ENCODE measurements at places on chromosomes 1 and 21.

GRCh38 chr1:47524272-47524671, 86.4 kb downstream of the FOXD2 start:
- no peak for DNase-seq

GRCh38 chr1:179820226-179820970, 57.2 kb downstream of the TOR1AIP2 start:
- DNase-seq, result no peak

GRCh38 chr1:240073097-240073496, 18.6 kb upstream of the FMN2 start:
- DNase-seq, result no peak

DNA sequence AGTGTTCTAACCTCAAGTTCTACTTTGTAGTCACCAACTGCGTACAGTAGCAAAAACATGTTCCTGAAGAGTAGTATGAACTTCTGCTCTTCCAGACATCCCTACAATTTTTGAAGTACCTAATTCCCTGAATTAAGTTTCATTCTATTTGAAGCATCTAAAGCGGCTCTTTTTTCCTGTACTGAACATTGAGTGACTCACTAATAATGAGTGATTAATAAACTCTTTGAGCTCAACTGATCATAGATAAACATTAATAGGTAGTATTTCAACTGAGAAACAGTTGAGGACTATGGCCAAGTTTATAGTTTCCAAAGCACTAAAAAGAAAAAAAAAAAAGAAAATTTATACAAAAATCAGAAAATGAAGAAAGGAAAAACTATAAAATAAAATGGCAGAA, 683.1 kb downstream of the LTN1 start:
- no peak for DNase-seq

- no peak for DNase-seq
Measured at GRCh38 chr1:148435406-148435805, 47.7 kb downstream of the PPIAL4G start.

DNA sequence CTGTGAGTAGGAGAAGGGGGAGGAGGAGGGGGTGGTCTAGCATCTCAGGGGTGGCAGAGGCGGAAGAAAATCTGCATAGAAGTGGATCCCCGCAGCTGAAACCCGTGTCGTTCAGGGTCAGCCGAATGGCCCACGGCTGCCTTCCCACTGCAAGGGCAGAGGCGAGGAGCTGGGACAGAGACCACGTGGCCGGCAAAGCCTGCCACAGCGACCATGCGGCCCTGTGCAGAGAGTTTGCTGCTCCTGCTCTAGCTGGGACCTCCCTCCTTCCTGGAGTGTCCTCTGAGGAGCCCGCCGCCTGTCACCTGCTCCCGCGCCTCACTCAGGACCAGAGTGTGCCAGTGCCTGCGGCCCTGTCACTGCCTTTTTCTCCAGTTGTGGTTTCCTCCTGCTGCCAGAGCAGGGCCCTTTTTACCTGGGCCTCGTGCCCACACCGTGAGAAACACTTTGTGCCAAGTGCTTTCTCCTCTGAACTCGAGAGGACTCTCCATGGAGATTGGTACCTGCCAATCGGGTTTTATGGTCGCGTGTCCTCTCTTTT, 5.4 kb upstream of the TRPM2 start:
- DNase-seq, result no peak

DNA sequence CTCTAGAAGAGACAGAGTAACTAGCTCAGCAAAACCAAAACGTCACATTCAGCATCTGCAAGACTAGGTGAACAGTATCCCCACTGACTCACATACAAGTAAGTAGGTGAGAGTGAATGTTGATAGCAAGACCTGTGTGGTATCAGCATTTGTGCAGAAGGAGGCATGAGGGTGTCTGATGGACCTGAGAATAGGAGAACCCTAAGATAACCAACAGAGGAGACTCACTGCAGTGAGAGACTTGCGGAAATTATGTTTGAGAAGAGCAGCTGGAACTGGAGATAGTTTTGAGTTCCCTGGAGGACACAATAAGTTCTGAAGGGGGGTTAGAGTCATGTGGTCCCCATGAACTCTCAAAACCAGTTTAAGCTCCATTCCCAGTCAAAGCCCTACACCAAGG, 59.1 kb downstream of the DYRK1A start:
- DNase-seq, result no peak

DNA sequence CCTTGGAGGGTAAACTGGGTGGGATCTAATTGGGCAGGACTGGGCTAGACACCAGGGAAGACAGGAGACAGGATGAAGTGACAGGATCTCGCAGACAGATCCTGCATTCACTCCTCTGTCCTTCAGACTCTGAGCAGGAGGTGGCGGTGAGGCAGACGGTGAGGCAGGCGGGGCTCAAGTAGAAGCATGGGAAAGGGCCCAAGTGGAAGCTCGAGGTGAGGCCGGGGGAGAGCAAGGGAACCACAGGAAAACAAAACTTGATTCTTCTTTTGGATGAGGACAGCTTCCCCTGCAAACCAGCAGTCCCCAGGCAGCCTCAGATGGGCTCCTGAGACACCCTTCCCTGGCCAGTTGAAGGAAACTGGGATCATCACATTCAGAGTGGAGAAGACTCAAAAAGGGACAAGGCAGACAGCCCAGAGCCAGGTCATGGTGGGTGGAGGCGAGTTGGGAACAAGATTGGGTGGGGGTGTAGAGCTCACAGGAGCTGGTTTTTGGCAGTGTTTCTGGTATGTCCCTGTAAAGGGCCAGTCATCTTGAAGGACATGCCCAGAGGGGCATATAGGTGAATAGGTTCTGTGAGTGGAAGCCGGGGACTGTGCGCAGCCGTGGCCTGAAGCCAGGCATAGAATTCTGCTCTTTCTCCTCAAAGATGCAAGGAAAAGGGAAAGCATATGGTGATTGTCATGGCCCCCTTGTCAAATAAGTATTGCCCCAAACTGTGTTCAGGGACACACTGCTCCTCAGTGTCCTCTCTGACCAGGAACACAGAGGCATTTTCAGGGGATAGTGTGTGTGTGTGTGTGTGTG, 18.0 kb downstream of the INKA2 start:
- DNase-seq, result no peak

DNA sequence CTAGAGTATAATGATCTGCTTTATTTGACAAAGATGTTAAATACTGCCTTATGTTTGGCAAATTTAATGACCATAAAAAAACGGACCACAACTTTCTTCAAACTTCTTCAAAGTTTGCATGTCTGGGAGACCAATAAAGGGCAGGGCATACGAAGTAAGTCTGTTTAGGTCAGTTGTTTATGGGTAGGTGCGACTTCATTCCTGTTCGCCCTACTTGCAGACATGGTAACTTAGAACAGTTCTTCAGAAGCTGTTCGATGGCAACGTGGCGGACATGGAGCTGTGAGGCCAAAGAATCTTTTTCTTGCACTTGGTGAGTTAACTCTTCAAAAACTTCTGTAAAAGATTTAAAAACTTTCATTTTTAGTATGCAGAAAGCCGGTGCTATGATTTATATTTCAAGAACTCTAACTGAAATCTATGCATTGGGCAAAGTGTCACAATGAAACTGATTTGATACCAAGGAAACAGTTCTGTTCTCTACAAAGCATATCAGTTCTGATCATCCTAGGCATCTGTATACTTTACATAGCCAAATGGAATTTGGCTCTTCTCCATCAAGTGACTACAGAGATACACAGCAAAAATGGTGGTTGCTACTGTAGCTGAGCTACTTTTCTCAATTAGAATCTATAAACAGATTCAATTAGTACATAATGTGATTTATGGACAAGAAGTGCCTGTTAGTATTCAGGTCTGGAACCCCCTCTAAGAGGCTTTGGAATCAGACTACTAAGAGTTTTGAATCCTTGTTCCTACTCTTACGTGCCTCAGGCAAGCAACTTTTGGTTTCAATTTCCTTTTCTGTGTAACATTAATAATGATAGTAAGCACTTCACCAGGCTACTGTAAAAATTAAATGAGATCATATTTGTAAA, 25.7 kb downstream of the C21orf91 start:
- peak; percentile 78 for DNase-seq

DNA sequence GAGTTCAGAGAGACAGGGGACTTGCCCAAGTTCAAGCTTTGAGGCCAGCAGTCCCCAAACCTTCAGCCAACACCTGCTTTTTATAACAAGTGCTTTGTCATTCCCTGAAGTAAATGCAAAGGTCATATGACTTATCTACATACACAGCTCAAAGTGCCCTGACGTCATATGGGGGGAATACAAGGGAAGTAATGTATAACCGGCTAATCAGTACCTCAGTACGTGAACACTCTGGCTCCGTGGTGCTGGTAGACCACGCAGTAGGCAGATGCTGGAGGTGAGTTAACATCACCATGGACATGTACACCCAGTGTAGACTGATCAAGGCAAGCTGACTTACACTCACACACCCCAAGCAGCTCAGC, 60.0 kb downstream of the BACE2 start:
- DNase-seq, result no peak

DNA sequence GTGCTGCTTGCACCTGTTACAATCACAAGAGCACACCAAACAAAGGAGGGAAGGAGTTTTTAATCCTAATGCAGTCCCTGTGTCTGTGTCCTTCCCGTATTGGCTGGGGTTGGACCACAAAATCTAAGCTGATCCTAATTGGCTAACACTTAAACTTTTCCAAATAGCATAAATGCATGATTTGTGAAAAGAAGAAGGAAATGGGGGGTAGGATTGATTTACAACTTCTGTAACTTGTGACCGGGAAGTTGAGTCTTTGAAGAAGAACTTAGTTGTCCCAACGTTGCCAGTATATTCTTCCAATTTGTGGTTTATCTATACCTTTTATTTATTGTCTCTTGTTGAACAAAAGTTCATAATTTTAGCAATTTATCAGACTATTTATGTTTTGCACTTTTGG, 11.8 kb upstream of the IPP start:
- DNase-seq, result no peak

GRCh38 chr1:235404190-235404589, 37.0 kb downstream of the TBCE start:
- DNase-seq, result no peak

DNA sequence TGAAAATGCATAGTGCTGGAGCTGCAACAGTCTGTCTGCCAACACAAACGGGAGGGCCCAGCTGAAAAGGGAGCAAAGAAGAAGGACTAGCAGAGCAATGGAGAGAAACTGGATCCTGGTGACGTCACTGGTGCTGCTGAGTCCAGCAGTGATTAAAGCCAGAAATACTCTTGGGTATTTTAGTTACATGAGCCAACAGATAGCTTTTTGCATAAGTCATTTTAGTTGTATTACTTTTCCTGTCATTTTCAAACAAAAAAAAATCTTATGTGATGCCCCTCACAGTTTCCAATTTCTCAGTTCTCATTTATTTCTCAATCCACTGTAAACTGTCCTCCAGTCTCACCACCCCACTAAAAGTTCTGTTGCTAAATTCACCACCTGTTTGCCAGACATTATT, 38.7 kb upstream of the NEK7 start:
- no peak for DNase-seq

- no peak for DNase-seq
Measured at GRCh38 chr21:33198346-33199099, 31.2 kb upstream of the IFNAR2 start.

GRCh38 chr21:25997788-25998611, 172.6 kb downstream of the APP start:
- DNase-seq, result no peak

GRCh38 chr1:88608139-88608943, 75.7 kb upstream of the PKN2 start:
- DNase-seq, result peak; percentile 51

- no peak for DNase-seq
Measured at GRCh38 chr21:35672313-35672712, 388.0 kb downstream of the SETD4 start.

- DNase-seq, result no peak
Measured at GRCh38 chr1:103948526-103948925, 198.8 kb downstream of the AMY1C start.

- no peak for DNase-seq
Measured at GRCh38 chr1:181092056-181092455, 3.6 kb downstream of the IER5 start.

DNA sequence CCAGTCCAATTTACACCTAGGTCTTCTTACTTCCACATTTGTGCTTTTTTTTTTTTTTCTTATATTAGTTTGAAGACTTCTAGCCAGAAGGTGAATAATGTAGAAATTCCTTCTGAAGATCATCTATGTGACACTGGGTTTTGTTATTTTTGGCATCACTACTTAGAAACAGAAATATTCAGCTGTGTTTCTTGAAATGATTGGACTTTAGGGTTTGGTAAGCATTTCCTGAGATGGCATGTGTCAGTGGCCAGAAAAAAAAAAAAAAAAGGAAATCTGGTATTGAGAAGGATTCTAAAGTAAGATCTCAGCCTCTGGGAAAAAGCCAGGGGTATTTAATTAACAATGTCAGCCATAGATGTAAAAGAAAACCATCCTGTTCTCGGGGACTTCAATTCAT, 43.4 kb upstream of the LRRC8C start:
- no peak for DNase-seq

- no peak for DNase-seq
Measured at GRCh38 chr1:6546326-6546725, 8.0 kb downstream of the NOL9 start.

DNA sequence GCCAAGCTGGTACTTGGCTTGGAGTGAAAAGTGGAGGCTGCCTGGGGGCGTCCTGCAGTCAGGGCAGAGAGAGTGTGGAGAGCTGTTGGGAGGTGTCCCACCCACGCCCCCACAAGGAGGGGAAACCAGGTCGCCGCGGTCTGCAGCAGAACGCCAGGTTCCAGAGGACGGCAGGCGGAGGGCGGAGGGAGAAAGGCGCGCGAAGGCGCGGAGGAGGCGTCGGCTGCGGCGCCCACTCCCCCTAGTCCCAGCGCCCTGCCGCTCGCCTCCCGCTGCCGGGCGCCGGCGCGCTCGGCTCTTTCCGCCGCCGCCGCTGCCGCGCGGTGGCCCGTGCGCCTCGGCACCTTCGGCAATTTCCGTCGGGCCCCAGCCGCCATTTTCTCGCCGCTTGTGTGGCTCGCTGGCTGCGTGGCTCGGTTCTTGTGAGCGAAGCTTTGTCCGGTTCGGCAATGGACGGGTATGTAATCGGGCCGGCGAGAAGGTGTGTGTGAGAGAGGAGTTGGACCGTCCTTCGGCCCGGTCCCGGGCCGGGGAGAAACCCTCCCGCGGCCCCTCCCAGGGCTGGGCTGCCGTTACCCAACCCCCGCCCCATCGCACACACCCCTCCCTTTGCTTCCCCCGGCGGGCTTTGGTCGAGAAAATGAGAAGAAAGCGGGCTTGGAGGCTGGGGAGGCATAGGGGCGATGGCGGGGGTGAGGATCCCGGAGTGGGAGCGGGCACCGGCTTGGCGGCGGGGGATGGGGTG, at the start of gene PTBP2:
Gene PTBP2 (plus strand): TSS at position 369 of the 745 bp plus-strand sequence. CDS start 81 bp downstream, at position 450.
- DNase-seq, result peak; percentile 68

DNA sequence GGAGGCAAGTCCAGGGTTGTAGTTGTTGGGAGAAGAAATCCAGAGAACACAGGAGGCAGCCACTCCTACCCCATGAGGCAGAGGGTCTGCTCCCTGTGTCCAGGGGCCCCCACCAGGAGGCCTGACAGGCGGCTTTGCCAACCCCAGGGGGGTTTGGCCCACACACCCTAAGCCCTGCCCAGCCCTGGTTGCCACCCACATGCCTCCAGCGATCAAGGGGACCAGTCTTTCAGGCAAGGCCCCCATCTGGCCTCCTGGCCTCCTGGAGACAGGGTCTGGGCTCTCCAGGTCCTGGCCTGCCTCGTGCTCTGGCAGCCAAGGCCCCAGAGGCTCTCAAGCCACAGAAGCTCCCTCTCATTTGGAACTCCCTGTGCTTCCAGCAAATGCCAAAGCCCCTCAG, 38.5 kb downstream of the SDC3 start:
- no peak for DNase-seq
